ENCODE measurements at places on chromosomes 4 and X.

DNA sequence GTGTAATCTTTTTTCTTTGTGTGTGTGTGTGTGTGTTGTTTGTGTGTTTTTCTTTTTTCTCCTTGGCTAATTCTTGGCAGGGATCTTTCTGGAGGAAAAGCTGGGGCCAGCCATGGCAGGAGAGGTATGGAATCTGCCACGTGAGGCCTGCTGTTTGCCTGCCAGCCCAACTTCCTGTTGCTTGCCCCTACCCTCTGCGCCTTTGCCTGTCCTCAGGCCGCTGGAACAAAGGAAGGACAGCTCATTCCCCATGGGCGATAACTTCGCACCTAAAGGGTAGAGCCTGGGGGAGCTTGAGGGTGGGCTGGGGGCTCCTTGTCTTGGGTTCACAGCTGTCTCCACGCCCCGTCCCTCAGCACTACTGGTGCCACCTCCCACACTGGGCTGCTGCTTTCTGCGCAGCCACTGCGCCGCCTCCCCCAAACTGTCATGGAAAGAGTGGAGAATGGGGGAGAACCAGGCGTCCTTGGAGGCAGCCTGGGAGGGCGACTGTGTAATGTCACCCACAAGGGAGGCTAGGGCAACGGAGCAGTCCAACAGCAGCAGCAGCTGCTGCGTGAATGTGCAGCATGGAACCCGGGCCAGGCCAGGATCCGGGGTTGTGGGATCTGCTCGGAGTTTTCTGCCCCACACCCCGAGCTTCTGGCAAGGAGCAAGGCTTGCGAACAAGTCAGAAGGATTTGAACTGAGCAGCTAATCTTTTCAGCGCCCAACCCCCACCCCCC, 12.3 kb upstream of the YIPF7 start:
- no peak for DNase-seq

DNA sequence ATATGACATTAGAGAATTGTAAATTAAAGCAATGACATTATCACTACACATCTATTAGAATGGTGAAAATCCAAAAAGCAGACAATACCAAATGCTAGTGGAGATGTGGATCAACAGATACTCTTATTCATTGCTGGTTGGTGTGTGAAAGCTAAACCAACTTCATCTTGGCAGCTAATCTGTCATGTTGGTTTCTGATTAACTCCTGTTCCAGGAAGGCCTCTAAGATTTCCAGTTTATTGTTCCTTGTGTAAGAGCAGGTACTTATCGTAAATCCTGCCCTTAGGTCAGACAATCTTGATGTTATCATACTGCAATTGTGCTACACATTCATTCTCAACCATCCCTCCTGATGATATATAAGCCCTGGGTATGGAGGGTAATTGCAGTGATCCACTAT, 809.0 kb upstream of the DIAPH2 start:
- no peak for DNase-seq

GRCh38 chr4:167129146-167129545, 105.1 kb downstream of the SPOCK3 start:
- no peak for DNase-seq

GRCh38 chrX:120021927-120022326, 55.6 kb downstream of the RHOXF2B start:
- DNase-seq = no peak

DNA sequence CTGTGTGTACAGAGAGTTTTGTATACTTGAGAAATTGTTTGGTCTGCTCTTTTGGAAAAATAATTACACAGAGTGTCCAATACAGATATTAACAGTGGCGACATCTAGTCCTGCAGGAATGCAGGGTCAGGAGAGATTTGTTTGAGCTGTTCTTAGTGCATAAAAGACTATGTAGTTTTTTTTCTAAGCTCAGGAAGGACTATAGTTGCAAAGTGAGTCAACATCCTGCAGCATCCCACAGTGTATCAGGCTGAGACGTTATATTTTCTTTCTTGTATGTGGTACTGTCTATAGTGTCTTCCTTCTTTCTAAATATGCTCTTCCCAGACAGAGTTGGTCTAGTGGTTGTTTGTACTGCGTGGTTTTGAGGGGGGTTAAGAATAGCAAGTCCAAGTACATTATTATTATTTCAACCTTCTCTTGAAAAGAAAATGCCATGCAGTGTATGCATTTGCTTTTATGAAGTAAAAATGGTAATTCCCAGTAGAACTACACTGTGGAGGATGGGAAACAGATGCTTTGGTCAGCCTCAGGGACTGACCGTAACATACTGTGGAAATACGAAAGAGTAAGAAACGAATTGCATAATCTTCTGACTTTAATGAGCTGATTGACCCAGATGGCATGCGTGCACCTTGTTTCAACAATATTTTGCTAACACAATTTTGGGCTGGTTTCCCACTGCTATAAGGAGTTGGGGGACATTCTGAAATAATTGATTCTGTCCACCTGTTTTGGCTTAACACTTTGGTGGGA, 67.4 kb downstream of the DMP1 start:
- no peak for DNase-seq

DNA sequence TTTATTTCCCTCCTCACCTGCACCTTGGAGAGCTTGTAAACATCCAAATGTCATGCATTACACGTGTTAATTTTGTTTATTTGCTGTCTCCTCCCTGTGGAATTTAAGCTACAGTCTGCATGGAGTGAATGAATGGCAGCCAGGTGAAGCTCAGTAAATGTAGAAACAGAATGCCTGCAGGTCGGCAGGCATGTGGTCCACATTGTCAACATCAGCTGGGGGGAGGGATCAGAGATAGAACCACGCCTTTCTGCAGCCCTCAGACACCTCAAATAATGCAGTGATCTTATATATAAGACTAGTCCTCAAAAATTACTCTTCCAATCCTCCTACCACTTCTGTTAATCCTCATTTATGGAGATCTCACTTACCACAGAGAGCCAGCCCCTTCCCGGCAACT, 131.2 kb upstream of the KIT start:
- DNase-seq = no peak

GRCh38 chr4:185019456-185020292, 1.4 kb downstream of the HELT start:
- DNase-seq = no peak

DNA sequence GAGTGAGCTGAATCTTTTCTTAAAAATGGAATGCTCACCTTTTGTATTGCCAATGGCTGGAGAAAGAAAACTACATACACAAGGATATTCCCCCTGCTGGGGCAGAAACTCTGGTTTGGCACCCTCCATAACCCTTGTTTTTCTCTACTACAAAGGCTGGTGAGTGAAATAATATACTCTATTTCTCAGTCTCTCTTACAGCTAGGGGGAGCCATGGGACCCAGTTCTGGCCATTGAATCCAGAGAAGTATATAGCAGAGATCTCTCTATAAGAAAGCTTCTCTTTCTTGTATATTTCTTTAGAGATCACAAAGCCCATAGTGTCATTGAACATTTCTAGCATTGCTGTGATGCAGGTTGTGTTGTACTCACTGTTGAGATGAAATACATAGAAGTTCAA, 49.8 kb downstream of the SMPX start:
- no peak for DNase-seq

DNA sequence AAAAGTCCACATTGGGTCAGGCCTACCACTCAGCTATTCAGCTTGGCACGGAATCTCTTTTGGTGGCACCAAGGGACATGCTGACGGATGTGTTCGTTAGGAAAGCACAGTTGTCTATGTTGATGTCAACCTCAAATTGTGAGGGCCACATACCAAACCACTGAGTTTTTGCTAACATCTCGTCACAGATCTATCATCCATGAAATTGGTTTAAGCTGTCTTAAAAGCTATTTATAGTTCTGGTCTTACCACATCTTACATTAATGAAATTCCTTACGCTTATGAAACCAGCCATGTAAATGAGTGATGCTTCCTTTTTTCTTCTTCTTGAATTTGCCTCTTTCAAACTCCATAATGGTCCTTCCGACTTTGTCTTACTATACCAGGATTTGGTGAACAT, 101.5 kb downstream of the MGST2 start:
- DNase-seq = no peak

GRCh38 chrX:41382714-41383645, 49.0 kb downstream of the DDX3X start:
- no peak for DNase-seq

DNA sequence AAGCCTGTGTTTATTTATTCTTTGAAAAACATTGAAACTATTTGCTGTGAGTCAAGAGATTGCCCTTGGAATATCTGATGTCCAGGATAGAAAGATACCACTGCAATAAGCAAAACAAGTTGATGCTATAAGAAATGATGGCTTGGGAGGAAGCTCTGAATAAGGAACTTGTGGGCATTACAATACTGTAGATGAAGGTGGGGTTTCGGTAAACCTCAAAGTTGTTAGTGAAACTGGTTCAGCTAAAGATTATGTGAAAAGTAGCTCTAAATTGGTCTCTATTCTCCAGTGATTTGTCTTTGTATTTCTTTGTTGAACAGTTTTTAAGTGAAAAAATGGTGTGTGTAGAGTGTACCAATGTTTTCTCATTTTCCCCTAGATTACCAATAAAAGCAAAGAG, 128.7 kb downstream of the AKAP4 start:
- DNase-seq = no peak

DNA sequence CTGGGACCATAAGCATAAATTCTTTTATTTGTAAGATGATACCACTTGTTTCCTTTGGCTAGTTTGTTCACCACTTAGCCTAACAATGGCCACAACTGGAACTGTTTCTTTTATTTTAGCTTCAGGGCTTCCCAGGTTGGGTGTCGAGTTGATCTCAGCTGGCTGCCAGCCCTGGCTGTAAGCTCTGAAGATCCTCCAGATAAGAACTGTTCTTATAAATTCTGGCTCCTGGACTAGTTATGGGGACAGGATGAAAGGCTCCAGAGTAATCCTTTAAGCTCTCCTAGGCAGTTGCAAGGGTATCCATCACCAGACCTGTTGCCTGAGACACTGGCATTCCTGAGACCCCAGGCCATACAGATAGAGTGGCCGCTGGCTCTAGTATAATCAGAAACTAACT, 129.4 kb upstream of the ACSL4 start:
- no peak for DNase-seq

GRCh38 chr4:88277711-88278225, 6.6 kb downstream of the PPM1K start:
- DNase-seq = no peak

GRCh38 chrX:10047631-10048030, 80.5 kb downstream of the CLDN34 start:
- DNase-seq = no peak

DNA sequence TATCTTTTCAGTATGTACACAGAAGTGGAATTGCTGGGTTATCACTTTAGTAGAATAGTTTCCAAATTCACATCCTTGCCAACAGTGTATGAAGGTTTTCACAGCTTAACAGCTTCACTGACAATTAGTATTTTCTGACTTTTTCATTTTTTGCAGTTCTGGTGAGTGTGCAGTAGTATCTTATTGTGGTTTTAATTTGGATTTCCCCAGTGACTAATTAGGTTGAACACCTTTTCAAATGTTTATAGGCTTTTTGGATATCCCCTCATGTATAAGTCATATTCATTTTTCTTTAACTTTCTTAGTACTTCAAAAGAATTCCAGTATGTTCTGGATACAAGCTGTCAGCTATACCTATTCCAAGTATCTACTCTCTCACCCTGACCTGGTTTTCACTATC, 37.1 kb downstream of the BRCC3 start:
- DNase-seq = no peak

DNA sequence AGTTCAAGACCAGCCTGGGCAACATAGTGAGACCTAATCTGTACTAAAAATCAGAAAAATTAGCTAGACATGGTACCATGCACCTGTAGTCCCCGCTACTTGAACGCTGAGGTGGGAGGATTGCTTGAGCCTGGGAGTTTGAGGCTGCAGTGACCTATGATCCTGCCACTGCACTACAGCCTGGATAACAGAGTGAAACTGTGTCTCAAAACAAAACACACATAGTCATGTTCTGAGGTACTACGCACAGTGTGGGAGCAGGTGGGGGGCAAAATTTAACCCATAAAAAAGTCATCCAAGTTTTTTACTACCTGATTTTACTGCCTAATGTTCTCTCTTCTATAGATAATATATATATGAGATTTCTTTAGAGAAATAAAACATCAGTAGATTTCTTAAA, 28.4 kb downstream of the HSPA4L start:
- DNase-seq = no peak

DNA sequence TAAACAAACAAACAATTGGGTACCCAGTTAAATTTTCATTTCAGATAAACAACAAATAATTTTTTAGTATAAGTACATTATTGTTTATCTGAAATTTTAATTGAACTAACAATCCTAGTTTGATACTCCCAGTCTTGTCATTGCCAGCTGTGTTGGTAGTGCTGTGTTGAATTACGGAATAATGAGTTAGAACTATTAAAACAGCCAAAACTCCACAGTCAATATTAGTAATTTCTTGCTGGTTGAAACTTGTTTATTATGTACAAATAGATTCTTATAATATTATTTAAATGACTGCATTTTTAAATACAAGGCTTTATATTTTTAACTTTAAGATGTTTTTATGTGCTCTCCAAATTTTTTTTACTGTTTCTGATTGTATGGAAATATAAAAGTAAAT, 2.9 kb downstream of the CXCL8 start:
- no peak for DNase-seq

GRCh38 chrX:132409780-132410556, 78.9 kb downstream of the MBNL3 start:
- DNase-seq = no peak

GRCh38 chrX:152528193-152528592, 77.1 kb upstream of the GABRA3 start:
- DNase-seq = no peak

DNA sequence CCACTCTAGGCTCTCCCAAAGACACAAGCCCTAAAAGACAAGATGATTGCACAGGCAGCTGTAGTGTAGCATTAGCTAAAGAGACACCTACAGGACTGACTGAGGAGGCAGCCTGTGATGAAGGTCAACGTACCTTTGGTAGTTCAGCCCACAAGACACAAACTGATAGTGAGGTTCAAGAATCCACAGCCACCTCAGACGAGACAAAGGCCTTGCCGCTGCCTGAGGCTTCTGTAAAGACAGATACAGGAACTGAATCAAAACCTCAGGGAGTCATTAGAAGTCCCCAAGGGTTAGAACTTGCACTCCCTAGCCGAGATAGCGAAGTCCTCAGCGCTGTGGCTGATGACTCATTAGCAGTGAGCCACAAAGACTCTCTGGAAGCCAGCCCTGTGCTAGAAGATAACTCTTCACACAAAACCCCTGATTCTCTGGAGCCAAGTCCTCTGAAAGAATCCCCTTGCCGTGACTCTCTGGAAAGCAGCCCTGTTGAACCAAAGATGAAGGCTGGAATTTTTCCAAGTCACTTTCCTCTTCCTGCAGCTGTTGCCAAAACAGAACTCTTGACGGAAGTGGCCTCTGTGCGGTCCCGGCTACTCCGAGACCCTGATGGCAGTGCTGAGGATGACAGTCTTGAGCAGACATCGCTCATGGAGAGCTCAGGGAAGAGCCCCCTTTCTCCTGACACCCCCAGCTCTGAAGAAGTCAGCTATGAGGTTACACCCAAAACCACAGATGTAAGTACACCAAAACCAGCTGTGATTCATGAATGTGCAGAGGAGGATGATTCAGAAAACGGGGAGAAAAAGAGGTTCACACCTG, 306.3 kb downstream of the ANK2 start:
- peak; percentile 24 for DNase-seq

Measured in stimulated activated CD4-positive, alpha-beta T cell treated with anti-CD3 and anti-CD28 coated beads, Interleukin-1b, Interleukin-23, amount 100 ng/mL, for 1 hour (primary cell).